ENCODE measurements at places on chromosomes 7 and 10.

GRCh38 chr7:144818511-144818910, 17.3 kb downstream of the TPK1 start:
- no peak for DNase-seq

DNA sequence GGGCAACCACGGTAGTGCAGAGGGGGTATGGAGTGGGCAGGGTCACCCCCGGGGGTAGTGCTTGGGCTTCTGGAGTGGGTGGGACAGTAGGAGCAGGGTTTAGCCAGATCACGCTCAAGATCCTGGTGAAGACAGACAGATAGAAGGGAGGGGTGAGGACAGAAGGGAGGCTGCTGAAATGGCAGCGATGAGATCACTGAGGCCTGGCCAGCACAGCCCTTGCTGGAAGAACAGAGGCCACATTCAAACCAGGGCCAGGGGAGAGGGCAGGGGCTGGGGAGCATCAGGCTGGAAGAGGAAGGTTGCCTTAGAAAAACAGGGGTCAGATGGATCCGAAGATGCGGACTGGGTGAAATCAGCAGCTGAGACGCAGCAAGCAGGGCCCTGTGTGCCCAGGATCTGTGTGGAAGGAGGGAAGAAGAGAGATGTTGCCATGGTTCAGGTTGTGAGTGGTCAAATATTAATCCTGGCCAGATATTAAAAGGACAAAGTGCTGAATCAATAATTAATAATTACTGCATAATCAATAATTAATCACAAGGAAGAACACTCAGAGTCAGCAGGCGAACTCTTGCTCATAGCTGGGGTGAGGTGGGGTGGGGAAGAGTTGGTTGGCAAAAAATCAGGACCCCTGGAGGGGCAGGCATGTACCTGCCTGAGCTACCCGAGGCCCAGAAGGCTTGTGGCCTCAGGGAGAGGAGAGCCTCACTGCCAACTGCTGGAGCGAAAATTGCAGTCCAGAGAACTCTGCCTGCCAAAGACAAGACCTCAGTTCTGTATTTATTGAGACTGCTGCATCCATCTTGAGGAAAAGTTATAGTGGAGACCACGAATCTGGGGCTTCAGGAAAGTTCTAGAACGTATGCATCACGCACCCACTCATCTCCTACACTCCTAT, 105.7 kb downstream of the GRB10 start:
- DNase-seq = peak; percentile 75

DNA sequence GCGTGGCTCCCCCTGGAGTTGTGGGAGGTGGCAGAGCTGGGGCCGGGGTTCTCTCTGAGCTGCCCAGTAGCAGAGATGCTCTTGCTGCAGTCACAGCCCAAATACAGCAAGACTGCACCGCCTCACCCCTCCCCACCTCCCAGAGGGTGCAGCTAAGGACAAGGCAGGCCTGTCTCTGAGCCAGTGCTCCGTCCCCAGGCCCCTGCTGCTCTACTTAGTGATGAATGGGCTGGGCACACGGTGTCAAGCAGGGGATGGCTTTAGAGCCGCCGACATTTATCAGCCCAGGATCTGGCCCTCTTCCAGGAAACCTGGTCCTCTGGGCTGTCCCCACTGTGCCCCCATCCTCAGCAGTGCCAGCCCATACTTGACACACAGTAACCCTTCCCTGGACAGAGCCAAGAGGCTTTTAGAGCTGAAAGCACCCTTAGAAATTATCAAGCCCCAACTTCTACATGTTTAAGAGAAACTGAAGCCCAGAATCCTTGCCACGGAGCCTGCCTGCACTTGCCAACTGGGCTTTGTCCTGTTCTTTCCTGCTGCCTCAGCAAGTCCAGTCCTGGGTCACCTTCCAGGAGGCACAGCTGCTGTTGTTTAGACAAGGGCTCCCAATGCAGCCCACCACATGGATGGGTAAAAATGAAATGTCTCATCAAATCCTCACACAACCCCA, 137.1 kb upstream of the UNC5B start:
- DNase-seq = peak; percentile 64

DNA sequence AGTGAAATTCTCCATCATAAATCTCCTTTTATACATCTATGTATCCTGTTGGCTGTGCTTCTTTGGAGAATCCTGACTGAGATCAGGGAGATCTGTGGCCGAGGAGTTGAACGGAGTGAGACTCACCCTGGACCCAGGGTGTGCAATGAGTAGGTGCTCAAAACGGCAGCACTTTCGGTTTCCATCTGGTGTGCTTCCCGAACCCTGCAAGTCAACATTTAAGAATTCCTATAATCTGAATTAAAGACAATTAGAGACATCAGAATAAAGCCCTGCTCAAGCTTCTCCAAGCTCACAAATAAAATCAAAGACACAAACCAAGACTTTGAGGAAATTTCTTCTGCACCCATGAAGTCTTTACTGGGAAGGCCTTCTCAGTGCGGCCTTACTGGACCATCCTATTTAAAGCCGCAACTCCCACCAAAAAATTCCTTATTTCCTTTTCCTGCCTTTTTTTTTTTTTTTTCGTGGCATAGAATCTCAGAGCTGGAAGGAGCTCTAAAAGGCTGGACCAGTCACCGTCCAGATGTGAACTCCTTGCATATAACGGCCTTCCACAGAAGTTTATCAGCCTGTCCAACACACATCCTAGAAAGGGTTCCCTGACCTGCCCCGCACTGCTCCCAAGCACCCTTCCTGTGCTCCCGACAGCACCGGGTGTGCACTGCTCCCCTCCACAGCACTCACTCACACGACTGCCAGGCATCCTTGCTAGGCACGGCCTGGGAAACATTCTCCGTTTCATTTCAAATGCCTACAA, 29.7 kb downstream of the GNA12 start:
- no peak for DNase-seq

DNA sequence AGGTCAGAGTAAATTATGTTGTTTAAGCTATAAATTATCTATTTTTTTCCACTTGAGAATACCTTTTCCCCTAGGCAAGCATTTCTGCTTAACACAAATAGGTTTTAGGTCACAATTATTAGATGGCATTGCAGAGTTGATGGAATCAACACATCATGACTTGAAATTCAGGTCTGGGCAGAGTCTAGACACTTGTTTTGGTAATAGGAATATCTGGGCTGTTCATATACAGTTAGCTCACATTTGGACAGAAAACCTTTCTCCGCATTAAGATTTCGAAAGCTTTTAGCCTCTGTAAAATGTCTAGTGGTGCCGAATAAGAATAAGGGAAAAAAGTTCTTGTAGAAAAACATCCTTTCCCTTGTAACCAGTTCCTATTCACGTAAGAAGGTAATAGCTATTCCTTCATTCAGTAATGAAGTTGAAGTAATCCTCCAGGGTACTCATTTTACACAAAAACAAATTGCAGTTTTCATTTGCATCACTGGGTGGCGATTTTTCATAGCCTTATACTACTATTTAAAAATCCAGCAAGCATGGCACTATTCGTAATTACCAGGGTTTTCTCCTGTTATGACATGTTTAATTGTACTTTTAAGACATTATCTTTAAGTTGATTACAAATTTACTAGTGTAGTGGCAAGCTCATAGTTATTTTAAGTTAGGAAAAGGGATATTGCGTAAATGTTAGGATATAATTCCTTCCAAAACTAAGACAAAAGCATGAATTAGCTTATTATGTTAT, 37.0 kb downstream of the RPA3 start:
- no peak for DNase-seq

DNA sequence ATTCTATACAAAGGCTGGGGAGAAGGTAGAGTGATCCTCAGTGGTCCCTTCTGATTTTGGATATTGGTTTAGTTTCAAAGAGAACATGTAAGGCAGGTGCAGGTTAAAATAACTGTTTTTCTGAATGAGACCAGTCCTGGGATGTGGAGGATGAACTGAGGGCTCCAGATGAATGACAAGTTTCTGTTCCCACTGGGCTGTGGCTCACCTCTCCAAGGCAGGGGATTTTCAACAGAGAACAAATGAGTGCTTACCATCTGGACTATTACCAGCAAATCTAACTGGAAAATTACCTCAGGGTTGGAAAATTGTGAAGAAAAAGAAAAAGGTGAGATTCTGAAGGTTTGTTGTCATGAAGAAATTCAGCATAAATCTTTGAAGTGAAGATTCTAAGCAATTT, 8.0 kb downstream of the LAMB4 start:
- no peak for DNase-seq

- DNase-seq = no peak
Measured at GRCh38 chr7:77631820-77632219, 64.4 kb upstream of the RSBN1L start.

DNA sequence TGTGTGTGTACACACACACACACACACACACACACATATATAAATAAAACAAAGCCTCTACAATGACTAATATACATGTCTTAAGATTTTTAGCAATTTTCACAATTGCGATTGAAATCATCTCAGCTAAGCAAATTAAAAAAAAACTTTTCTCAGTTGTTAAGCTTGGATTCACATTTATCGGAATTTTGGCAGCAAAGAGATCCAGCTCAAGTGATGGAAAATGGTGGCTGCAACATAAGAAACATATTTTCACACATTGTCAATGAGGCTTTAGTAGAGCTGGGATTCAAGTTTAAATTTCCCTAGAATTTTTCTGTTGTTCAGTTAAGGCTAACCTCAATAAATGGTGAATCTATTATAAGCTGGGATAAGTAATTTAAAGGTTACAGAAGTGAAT, 768.6 kb upstream of the SORCS1 start:
- DNase-seq = no peak

DNA sequence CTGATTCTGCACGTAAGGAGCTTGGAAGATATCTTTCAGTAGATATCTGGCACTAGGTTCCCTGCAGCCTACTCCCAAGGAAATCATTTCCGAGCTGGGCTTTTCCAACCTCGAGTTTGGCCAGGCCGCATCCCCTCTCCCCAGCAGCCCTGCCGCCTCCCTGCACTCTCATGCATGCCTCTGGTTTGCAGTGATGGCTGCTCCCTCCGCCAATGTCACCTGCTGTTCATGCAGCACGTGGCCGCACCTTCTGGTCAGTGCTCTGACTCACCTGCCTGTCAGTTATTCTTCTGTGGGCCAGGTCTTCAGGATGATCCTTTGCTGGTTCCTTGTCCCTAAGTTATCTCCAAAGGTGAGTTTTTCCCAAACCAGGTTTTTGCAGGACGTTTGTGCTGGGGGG, 50.6 kb upstream of the RASGEF1A start:
- no peak for DNase-seq

DNA sequence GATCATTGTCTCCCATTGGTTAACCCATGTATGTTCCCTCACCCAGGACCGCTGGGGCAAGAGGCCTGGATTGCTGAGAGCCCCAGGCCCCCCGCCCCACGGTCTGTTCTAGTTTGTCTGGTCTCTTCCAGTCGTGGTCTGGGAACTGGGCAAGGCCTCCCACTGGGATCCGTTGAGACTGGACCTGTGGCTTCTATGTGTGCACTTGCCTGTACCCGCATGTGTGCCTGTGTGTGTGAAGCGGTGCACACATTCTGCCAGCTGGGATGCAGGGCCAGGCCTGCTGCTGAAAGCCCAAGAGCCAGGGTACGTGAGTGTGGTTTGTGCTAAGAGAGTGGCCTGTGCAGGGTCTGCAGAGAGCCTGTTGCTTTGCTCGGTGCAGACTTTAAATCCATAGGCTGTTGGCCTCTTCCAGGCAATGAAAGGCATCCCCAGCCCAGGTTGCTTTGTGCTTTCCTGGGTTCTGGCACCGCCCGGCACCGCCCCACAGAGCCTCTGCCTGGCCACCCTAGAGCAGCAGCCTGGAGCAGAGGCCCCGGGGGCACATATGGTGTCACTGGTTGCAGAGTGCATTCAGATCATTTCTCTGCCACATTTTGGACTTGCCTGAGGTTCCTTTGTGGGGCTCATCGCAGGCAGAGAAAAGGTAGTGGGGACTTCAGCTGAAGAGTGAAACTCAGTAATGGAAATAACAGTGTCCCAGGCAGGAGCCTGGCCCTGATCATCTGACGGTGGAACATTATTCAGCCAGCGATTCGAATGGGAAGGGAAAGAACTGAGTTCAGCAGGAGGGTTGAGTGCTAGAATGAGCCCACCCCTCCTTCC, 215.5 kb downstream of the GLRX3 start:
- peak; percentile 43 for DNase-seq

GRCh38 chr7:66542049-66542448, 86.6 kb upstream of the KCTD7 start:
- peak; percentile 75 for DNase-seq

- no peak for DNase-seq
Measured at GRCh38 chr10:113552014-113552413, 839 bp upstream of the HABP2 start.

GRCh38 chr10:17217631-17218232, 10.3 kb upstream of the VIM start:
- no peak for DNase-seq

- DNase-seq = no peak
Measured at GRCh38 chr10:612696-613095, 76.8 kb downstream of the DIP2C start.

GRCh38 chr7:117145333-117145732, 177.5 kb downstream of the WNT2 start:
- no peak for DNase-seq

- no peak for DNase-seq
Measured at GRCh38 chr10:13650961-13651360, 64.2 kb downstream of the PRPF18 start.

DNA sequence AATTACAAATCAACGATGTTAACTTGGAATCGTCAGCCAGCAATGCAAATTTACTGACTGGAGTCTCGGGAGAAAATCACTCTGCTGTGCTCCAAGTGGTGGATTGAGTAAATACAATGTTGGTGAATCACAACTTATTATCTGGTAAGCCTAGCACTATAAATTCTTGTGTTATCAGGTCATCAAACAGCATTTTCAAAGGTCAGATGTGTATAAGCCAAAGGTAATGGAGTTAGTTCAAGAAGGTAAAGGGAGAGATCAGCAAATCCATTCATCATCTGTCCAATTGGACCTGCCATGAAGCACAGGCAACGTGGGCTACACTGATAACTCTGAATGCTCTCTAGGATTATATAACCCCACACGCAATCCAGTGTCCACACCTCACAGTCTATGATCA, 13.9 kb downstream of the CUBN start:
- no peak for DNase-seq

GRCh38 chr7:86407291-86407690, 236.4 kb upstream of the GRM3 start:
- DNase-seq = no peak

GRCh38 chr10:103287992-103288391, 11.1 kb downstream of the INA start:
- DNase-seq = peak; percentile 11

DNA sequence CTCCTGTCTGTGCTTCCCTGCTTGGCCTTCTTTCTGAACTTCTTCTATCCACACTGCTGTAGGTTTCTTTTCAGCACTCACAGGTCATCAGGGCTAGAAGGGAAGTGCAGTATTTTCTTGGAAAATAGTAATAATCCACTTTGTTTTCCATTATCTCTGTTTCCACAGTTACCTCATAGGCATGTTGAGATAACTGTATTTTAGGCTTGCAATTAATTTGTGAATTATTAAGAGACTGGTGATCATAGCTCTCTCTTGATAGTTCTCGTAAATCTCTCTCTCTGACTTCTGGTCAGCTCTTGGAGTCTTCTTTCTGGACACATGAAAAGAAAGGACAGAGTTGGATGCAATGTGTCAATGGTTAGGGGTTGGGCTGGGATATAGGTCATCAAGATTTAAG, 243.6 kb upstream of the IGFBP3 start:
- no peak for DNase-seq

All from islet precursor cell (in vitro differentiated cells).